ENCODE measurements at places on chromosomes 3 and 15.

DNA sequence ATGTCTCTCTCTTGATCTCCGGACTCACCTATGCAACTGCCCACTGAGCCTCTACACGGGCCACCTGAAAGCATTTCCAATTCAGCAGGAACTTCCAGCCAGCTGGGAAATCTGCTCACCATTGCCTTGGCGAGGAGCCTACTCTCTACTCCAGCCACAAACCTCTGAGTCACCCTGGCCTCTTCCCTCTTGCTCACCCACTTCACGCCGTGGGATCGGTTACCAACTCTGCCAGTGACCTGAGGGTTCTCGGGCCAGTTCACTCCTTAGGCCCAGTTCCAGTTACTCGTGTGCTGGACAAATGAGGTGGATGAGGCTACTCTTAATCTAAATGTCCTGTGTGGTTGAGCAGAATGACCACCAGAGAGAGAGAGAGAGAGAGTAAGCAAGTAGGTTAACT lies 70.1 kb downstream of the CEMIP start:
- DNase-seq: no peak

DNA sequence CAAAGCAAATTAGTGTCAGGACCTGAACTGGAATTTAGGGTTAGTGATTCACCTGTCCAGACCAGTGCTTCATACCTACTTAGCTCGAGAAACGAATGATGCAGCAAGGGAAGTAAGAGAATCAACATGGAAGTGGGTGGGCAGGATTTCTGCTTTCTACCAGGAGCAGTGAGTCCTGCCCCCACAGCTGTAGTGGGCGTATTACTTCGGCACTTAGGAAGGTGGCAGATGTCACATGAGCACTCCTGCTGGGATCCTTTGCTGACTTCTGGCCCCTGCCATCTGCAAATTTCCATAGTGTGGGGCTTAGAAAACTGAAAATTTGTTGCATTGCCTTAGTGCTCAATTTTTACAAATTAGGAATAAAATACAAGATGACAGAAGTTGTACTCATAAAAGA lies 31.2 kb downstream of the RYR3 start:
- no peak for DNase-seq

GRCh38 chr3:67421912-67422311 lies 232.5 kb downstream of the SUCLG2 start:
- DNase-seq: no peak

DNA sequence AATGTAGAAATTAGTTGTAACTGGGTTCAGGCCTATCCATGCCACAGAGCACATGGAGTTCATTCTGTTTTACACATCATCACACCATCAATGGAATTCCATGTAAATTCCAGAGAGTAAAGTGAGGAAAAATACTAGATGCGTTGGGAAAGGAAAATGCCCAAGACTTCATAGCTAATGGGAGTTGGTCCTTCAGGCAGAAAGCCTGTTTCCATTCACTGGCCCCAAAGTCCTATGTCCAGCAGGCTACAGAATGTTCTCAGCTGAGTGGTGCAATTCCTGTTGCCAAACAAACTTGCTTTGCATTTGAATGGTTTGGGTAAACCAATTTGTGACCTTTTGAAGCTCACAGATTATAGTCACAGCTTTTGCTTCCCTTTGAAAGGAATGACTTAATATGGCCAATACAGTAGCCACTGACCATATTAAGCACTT lies 164.6 kb upstream of the PFN2 start:
- DNase-seq: no peak

DNA sequence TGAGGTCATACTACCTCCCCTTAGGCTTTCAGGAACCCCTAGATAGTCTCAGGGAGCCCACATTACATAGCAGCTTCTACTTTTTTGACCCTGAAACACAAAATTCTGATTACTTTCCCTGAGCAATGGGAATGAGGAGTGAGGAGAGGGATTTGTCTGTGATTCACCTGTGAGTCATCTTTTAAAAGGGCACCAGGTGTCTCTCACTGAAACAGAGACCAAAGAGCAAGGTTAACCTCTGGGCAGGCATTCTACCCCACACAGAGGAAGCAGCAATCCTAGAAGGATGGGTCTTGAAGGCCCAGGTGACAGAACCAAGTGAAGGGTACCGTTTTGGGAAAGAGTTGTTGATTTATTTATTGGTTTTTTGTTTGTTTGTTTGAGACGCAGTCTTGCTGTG lies 31.1 kb upstream of the UBE2E2 start:
- DNase-seq: no peak

- DNase-seq: peak; percentile 47
Observed at GRCh38 chr15:44426975-44427755, at the start of gene CTDSPL2. Gene CTDSPL2 (plus strand): TSS chr15:44427629. CDS start chr15:44459015, 31,386 bp downstream.

GRCh38 chr3:8421267-8421666 lies 80.4 kb upstream of the LMCD1 start:
- no peak for DNase-seq

- no peak for DNase-seq
Observed at GRCh38 chr15:90931575-90931827, 848 bp downstream of the HDDC3 start.

DNA sequence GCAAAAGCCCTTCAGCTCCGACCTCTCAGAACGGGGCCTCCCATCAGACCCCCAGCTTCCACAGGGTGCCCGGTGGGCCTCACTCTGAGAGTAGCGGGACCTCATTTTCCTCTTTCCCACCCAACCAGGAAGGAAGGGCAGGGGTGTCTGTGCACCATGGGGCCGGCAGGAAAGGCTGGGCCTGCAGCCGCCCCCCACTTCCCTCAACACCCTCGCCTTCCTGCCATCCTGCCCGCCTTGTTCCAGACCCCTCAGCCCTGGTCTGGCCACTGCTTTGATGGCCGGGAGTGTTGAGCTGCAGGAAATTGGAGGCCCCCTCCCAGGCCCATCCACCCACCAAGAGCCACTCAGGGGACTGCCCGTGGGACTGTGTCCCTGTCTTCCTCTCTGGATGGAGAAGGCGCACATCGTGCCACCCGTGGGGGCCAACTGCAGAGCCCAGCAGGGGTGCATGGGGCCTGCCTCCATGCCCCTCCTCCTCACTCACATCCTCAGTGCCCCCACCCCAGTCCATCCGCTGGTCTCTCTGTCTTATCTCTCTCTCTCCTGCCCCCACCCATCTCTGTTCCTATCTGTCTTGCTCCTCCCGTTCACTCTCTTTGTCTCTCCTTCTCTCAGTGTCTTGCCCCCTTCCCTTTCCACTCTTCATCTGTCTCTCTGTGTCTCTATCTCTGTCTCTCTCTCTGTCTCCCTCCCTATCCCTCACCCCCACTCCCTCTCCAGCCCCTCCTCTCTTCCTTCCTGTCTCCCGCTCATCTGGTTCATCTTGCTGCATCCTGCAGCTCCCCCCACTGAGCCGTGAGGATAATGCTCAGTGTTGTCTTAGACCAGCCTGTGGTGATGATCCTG lies 1.8 kb upstream of the PLXND1 start:
- DNase-seq: no peak

DNA sequence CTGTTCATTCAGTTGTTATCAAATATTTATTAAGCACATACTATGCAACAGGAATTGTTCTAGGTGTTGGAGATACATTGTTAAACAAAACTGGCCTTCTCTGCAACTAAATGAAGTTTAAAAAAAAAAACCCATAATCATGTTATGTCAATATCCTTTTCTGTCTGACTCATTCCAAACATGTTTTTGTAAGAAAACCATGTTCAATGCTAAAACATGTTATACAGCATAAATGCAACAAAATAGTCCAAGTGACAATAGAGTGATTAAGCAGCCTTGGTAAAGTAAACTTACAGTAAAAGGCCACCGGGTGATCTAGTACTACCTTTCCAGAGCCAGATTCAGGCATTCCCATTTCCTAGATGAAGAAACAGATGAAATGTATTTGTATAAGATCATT lies 278.0 kb upstream of the NECTIN3 start:
- DNase-seq: no peak

GRCh38 chr15:67130673-67131601 lies 65.5 kb downstream of the SMAD3 start:
- no peak for DNase-seq

GRCh38 chr3:30496066-30496966 lies 110.1 kb upstream of the TGFBR2 start:
- DNase-seq: no peak

DNA sequence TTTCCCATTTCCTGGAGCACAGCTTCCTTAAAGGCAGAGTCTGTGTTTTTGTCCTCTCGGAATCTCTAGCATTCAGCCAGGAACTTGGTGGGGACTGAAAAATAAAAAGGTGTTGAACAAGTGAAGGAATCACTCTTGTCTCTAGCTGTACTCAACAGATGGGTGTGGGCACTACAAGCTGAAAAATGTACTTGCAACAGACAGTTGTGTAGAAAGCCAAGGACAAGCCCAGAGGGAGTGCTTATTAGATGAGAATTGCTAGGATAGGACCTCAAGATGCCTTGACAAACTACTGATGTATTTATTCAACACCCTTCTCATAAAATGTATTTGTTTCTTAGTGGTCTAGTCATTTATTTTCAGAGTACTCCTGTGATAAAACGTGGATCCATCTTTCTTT lies 95.1 kb downstream of the CHCHD6 start:
- no peak for DNase-seq

DNA sequence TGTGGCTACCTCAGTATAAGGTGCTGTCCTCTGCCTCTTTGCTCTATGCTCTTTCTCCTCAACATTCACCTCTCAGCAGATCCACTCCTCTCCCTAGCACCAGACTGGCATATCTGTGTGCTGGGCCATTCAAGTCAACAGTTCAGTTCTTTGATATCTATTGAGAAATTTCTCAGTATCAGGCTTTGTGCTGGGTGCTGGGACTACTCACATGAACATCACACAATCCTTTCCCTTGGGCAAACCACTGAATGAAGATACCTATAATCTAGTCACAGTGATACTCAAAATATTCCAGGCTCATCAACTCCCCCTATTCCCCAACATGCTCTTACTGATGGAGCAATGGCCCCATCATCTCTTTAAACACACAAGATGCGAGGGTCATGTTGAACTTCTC lies 120.8 kb downstream of the RPL22L1 start:
- no peak for DNase-seq

- DNase-seq: no peak
Observed at GRCh38 chr3:11613319-11613718, 30.4 kb downstream of the VGLL4 start.

DNA sequence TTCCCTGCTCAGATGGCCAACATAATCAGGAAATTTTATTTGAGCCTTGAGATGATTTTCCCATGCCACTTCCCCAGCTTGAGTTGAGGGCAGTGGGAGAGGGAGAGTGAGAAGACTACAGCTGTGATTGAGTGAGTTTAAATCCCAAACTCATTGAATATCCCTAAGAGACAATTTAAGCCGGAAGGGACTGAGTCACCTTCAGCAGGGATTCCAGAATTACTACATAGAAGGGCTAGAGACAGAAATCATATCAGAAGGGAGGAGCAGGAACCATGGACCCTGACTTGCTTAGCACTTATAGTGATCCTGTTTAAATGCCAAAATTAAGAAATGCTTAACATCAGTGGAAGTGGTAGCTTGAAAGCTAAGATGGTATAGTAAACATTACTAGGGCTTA lies 312.2 kb upstream of the SLCO3A1 start:
- DNase-seq: no peak

DNA sequence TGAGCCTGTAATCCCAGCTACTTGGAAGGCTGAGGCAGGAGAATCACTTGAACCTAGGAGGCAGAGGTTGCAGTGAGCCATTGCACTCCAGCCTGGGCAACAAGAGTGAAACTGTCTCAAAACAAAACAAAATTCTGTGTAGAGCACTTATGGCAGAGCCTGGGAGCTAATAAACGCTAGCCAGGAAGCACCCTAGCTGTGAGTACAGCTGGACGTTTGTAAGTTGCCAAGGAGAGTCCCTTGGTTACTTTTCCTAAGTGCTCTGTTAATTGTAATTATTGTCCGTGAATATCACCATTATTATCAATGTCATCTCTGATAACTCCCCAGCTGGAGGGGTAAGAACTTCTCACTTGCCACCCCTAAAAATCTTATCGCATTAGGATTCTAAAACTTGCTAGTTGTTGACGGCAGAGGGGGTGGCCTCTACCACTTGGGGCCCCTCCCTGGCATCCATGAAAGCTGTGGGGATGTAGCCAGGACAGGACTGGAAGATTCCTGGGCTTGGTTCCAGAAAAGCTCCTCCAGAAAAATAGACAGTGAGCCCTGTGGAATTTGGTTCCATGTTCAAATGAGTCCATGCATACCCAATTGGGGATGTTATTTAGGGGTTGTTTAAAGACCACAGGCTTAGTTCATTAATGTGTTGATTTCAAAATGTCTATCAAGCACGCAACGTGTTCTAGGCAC lies 9.9 kb upstream of the KLHL25 start:
- no peak for DNase-seq

GRCh38 chr15:98221144-98221543 lies 260.6 kb downstream of the ARRDC4 start:
- no peak for DNase-seq

DNA sequence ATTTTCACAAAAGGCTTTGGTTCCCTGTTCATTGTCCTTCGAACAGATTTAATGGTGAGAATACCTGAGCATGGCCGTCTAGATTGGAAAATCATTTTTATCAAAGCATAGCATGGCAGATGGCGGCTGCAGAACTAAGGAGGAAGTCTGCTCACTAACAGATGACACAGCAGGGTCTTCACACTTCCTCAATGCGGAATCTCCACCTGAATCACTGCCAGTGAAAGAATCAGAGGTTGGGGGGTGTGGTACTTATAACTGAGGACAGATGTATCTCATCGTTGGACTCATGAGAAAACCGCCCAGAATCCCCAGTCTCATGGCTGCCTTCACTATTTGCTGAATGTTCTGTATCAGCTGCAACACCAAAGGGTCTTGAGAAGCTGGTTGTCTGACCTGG lies 31.6 kb upstream of the PYGO1 start:
- no peak for DNase-seq

GRCh38 chr3:151787626-151788025 lies 26.3 kb upstream of the AADAC start:
- no peak for DNase-seq

GRCh38 chr3:53075743-53076140 lies 29.9 kb upstream of the SFMBT1 start:
- no peak for DNase-seq

GRCh38 chr3:161025911-161026310 lies 79.2 kb downstream of the B3GALNT1 start:
- DNase-seq: no peak

DNA sequence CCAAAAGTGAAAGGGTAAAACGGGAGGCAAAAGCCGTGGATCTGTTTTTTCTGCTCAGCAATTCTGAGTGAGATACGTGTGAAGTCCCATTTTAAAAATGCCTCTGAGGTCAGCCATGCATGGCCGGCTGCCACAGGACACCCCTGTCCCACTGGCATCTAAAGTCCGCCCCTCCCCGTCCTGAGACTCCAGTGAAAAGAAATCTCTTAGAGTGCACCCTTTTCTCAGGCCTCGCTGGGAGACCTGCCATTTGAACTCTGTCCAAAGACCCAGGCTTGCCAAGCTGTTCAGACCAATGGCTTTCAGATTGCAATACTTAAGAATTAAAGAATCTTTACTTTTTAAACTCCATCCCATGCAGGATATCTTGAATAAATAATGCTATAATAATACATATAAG lies 61.0 kb upstream of the SLC24A5 start:
- DNase-seq: no peak

- DNase-seq: peak; percentile 37
Observed at GRCh38 chr3:156334841-156335545, 214.6 kb downstream of the KCNAB1 start.

Measured in D721Med (cell line).